Fibroblast of villous mesenchyme (primary cell): ENCODE measurements at places on chromosomes 12 and 14. TPM values are rescaled to one million over a fixed set of nuclear protein-coding genes. Genes with fewer than 3 reads are reported as not detected.

DNA sequence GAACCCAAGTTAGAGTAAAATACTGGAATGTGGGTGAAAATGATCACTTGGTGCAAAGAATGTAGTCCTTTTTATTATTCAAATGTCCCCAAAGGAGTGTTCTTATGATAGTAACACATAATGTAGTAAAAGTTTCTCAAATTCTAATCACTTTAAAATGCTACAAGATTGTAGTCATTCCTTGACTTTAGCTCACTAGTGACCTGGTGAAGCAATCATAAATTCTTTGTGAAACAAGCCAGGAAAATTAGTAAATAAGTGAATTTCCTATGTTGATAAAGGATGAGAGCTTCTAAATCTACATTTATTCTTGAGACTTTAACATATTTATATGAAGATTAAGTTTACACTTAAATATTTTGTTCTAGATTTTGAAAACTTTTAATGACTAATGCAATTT is 30.7 kb upstream of the SLC17A8 start:
- peak; percentile 5 for DNase-seq

DNA sequence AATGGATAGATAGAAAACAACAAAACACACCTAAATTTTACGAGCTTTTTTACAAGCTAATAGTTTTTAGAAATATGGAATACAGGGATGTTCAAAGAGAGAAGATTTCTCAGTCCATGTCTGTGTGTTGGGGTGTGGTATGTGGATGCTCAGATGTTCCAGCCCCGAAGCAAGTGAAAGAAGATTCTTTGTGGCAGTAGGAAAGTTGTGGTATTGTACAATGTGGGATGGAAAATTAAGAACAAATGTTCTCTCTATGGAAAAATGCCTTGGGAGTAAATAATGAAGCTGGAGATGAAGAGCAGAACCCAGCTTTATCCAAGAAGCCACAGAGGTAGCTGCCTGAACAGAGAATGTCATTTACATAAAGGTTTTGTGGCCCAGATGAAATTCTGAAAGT is 150.3 kb upstream of the PRKD1 start:
- DNase-seq, result no peak

DNA sequence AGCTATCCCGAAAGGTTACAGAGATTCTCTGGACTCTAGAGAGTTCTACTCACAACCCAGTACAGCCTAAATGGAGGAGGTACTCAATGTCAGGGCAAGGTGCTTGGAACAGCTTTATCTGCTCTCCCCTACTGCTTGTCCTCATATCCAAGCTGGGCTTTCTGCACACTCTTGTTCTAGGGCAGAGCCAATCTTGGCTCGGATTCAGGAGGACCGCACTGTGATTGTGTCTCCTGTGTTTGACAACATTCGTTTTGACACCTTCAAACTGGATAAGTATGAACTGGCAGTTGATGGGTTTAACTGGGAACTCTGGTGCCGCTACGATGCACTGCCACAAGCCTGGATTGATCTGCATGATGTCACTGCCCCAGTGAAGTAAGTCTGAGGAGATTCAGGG is 25.0 kb downstream of the GALNT8 start:
- no peak for DNase-seq

Gene ERP27
- total RNA-seq, result not detected in 2 replicates

Gene USP44
- total RNA-seq, result 3.9 and 5.2 TPM in 2 replicates

- DNase-seq, result peak; percentile 46
Observed at GRCh38 chr12:1318327-1319031, 275.9 kb downstream of the FBXL14 start.

DNA sequence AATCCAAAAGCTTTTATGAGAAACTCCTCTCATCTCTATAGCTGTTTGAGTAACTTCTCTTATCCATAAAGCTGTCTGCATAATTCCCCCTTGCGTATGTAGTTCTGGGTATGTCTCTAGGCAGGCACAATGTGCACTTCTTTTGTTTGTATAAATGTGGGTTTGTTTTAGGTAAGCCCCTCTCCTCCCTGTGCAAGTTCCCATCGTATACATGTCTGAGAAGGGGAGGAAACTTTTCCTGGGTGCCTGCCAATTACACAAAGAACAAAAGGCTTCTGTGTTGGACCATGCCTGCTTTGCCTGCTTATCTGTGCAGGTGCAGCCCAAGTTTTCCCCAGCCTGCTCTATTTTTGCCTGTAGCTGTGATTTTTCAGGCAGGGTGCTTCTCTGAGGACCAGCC is 96.7 kb downstream of the CCER1 start:
- DNase-seq, result no peak

DNA sequence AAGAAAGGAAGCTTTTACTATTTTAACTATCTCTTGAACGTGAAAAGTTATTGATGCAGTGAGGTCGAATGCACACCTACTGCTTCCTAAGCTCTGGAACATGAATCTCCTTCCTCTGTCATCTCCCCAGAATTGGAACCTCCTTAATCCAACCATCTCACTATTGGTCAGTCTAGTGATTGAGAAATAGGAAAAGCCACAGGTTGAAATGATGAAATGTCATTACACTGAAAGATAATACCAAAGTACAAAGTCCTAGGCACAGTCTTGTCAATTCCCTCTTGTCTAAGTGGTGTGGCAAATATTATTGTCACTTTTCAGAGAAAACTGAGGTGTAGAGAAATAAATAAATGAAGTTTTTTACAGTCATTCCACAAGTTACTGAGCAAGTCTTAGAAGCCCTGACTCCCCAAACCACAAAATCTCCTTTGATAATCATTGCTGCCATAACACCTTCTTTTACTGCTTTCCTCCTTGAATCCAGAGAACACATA is 19.5 kb upstream of the HIGD1C start:
- peak; percentile 61 for DNase-seq

GRCh38 chr12:112705037-112705632 is 86.4 kb upstream of the RPH3A start:
- DNase-seq, result no peak

Gene ADAM21
- total RNA-seq, result under 0.01 and 0.43 TPM in 2 replicates

Gene CNTN1
- total RNA-seq, result 1.7 and 2.6 TPM in 2 replicates

DNA sequence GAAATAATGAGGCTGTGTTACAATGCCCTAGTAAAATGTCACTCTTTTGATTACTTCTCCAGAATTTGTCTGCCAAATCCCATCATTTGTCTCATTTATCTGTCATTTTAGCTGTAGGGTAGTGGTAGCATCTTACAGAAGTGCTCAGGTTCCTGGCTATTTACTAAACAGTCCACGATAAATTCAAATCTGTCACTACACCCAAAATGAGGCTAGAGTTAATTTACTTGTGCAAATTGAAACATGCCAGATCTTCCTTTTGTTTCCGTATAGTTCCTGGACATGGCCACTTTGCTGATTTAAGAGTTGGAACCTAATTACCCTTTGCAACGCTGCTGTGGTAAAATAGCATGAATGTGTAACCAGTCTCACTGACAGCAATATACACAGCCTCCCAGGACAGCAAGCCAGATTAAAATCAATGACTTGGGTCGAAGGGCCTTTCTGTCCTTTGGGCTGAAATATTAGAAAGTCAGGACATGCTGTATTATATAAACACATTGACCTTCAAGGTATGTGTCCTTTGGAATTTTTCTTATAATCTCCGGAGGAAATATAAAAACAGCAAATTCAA is 485.4 kb downstream of the MDGA2 start:
- DNase-seq, result no peak

DNA sequence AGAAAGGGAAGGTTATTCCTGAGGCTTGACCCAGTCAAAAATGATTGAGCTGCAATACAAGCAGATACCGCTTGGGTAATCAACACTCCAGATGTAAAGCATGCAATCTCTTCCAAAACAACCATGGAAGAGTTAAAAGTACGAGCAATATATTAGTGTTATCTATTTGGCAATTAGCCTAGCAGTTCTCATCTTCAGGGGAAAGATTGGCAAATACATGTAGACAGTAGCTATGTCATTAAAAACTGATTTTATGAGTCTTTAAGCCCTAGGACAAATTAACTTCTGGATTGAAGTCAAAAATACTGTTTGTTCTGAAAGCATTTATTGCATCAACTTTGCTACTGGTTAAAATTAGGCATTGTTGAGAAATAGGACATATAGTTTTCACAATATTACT is 9.3 kb upstream of the GYS2 start:
- peak; percentile 55 for DNase-seq

GRCh38 chr14:105119408-105120025 is 49.1 kb downstream of the JAG2 start:
- DNase-seq, result no peak

DNA sequence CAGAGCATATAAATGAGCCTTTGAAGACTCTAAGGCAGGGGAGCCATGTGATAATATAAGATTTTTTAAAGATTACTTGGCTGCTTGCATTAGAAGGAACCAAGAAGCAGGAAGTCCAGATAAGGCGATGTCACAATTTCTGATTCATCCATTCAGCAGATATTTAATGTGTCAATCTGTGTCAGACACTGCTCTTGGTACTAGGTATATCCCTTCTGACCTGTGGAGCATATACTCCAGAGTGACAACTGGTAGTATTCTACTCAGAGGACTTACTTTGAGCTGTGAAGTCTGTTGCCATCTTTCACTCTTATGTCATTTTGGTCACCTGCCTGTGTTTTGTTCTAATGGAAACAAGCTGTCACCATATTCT is 10.7 kb downstream of the EID3 start:
- peak; percentile 34 for DNase-seq

GRCh38 chr14:49865431-49865859 is 12.9 kb upstream of the NEMF start:
- DNase-seq, result peak; percentile 74

DNA sequence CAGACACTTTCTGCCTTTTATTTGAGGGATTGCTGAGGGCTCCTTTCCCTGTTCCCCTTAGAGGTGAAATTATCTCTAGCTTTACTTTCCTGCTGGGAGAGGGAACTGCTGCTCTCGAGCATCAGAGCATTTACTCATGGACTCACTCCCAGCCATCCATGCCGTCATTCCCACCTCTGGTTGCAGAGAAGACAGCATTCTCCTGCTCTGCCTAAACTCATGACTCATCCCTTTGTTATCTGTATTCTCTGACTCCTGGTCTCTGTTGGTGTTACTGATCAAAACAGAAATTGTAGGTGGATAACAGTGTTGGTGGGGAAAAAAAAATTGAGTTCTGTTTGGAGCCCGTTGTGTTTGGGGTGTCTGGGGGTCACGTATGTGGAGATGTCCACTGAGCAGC is 159.3 kb downstream of the TTC8 start:
- peak; percentile 79 for DNase-seq

Gene ACVRL1
- 10.8 and 18.0 TPM in 2 replicates for total RNA-seq

- DNase-seq, result no peak
Observed at GRCh38 chr12:29867823-29868222, 84.1 kb upstream of the TMTC1 start.

GRCh38 chr12:129063600-129063999 is 210.3 kb downstream of the GLT1D1 start:
- no peak for DNase-seq

Gene FAIM2
- total RNA-seq, result 3.0 and 3.9 TPM in 2 replicates

- peak; percentile 84 for DNase-seq
Observed at GRCh38 chr12:93300611-93301021, 77.1 kb upstream of the NUDT4 start.

- no peak for DNase-seq
Observed at GRCh38 chr12:50600364-50600763, 95.6 kb downstream of the DIP2B start.

- DNase-seq, result no peak
Observed at GRCh38 chr12:39873065-39873464, 232.8 kb downstream of the SLC2A13 start.

Gene INHBC
- total RNA-seq, result under 0.01 TPM in 1 of 2 replicates, not detected in the other

- no peak for DNase-seq
Observed at GRCh38 chr14:100147691-100148464, 11.6 kb downstream of the DEGS2 start.

GRCh38 chr12:107622001-107622400 is 63.6 kb upstream of the PWP1 start:
- no peak for DNase-seq

GRCh38 chr12:68532204-68532886 is 78.4 kb upstream of the RAP1B start:
- no peak for DNase-seq

DNA sequence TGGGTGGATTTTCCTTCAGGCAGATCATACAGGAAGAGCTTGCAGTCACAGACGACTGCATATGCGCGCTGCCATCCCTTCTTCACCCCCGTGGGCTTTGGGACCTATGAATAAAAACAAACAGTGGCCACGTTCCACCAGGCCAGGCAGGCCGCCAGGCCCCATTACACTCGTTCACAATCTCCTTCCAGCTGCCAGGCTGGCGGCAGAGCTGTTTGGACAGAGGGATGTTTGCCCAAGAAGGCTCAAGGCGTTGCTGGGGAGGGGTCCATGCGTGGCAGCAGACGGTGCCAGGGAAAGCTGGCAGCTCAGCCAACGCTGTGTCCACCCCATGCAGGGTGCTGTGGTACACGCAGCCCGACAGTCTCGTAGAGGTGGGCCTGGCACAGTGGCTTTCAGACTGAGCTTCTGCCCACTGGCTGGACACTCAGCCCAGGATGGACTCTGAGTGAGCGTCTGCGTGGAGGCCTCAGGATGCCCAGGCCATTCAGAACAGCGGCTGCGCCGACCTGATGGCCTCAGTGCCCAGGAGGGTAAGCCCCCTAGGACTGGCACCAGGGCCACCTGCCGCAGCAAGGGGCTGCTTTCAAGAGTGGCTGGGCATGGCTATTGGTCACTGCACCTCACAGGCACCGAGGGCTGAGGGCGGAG is 27.5 kb downstream of the AMN start:
- no peak for DNase-seq

Gene DAO
- not detected in 2 replicates for total RNA-seq

GRCh38 chr12:68481181-68481941 is 129.3 kb upstream of the RAP1B start:
- peak; percentile 78 for DNase-seq

- DNase-seq, result peak; percentile 74
Observed at GRCh38 chr12:69052613-69053408, 119.8 kb upstream of the CPM start.

Gene GPR135
- total RNA-seq, result 3.9 and 6.5 TPM in 2 replicates

- DNase-seq, result no peak
Observed at GRCh38 chr12:117803001-117803400, 165.8 kb downstream of the KSR2 start.

- no peak for DNase-seq
Observed at GRCh38 chr14:90402016-90402415, 5.2 kb downstream of the CALM1 start.

DNA sequence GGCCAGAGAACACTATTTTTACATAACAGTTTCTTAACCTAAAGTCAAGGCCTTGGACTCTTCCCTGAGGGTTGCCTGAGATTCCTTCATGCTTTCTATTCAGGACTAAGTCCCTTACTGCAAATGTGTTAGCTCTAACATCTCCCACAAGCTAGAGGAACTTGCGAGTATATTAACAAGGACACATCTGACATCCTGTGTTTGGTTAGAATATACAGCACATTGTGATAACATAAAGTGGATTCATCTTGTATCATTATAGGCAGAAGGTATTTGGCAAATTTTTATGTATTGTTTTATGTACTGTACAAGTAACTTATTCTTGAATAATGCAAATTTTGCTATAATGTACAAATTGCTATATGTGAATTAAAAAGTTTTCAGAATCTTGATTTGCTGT is 45.5 kb downstream of the SH2B3 start:
- DNase-seq, result no peak

Gene CCDC38
- total RNA-seq, result not detected in 2 replicates

- no peak for DNase-seq
Observed at GRCh38 chr12:10697156-10697555, 23.3 kb upstream of the STYK1 start.

GRCh38 chr14:91234791-91235114 is 9.8 kb downstream of the GPR68 start:
- no peak for DNase-seq
